CD4-positive, alpha-beta memory T cell (primary cell): ENCODE measurements at places on chromosomes 7 and 10. TPM values are rescaled to one million over a fixed set of nuclear protein-coding genes. Genes with fewer than 3 reads are reported as not detected.

DNA sequence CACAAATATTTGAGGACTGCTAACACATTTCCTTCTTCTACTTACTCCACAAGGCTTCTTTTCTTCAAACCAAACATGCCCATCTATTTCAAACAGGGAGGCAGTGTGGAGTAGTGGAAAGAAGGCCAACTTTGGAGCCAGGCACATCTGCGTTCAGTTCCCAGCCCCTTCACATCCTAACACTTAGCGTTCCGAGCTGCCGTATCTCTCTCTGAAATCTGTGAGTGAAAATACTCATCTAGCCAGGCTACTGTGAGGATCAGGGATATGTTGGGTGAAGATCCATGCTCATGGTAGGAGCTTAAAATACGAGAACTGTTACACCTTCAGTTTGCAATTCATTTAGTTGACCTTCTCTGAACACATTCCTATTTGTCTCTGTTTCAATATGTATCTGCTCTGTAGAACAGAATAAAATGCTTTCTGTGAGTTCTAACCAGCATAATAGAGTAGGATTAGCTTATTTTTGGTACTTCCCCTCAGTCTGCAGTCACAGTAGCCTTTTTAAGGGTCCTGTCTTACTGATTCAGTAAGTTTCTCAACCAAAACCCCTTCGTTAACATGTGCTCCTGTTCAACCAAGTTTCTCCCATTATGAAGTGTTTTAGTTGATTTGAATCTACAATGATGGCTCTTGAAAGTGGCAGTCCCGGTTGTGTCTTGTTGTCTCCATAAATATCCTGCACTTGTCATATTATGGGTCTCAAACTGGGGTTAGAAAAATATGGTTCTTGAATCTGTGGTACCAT is 3.3 kb upstream of the MEST start:
- DNase-seq: no peak

- no peak for DNase-seq
Observed at GRCh38 chr10:60040014-60040662, 133.8 kb upstream of the CCDC6 start.

GRCh38 chr10:80524190-80524909 is 13.4 kb upstream of the SH2D4B start:
- no peak for DNase-seq

GRCh38 chr7:102404005-102404861 is 8.1 kb downstream of the PRKRIP1 start:
- peak; percentile 65 for DNase-seq

DNA sequence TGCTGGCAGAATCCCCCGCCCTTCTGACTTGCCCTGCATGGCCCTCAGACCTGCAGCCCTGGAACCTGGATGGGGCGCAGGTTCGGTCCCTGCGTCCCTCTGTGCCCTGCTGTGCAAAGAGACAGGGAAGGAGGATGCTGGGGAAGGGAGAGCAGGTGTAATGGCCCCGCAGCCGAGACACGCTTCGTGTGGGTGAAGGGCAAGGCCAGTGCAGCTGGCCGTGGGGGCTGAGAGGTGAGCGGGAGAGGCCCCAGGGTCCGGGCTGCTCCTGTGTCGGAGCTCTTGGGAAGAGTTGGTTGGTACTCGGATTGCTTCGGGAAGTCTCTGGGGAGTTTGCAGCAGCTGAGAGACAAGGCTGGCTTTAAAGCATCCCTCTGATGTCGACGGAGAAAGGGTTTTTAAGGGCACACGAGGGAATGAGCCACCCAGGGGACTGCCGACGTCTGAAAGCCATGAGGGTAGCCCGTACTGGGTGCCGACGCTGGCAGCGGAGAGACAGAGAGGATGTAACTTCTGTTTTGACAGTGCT is 6.5 kb downstream of the ELFN1 start:
- DNase-seq: no peak

- no peak for DNase-seq
Observed at GRCh38 chr7:44287488-44288380, 37.7 kb downstream of the CAMK2B start.

GRCh38 chr7:89029864-89030263 is 234.3 kb upstream of the TEX47 start:
- DNase-seq: no peak

GRCh38 chr7:104328970-104329825 is 795 bp downstream of the LHFPL3 start:
- DNase-seq: no peak

GRCh38 chr10:55233505-55233904 is 432.5 kb upstream of the PCDH15 start:
- DNase-seq: no peak

GRCh38 chr10:128095027-128095752 is 31.0 kb downstream of the MKI67 start:
- DNase-seq: peak; percentile 67

DNA sequence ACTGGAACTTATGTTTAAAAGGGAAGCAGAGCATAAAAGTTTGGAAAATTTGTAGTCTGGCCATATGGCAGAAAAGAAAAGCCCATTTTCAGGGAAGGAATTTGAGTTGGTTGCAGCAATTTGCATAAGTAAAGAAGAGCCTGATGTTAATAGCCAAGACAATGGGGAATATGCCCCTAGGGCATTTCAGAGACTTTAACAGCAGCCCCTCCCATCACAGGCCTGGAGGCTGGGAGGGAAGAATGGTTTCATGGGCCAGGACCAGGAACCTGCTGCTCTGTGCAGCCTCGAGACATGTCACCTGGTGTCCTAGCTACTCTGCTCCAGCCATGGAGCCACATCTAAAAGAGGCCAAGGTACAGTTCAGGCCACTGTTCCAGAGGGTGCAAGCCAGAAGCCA is 35.3 kb downstream of the HTR7 start:
- DNase-seq: no peak

DNA sequence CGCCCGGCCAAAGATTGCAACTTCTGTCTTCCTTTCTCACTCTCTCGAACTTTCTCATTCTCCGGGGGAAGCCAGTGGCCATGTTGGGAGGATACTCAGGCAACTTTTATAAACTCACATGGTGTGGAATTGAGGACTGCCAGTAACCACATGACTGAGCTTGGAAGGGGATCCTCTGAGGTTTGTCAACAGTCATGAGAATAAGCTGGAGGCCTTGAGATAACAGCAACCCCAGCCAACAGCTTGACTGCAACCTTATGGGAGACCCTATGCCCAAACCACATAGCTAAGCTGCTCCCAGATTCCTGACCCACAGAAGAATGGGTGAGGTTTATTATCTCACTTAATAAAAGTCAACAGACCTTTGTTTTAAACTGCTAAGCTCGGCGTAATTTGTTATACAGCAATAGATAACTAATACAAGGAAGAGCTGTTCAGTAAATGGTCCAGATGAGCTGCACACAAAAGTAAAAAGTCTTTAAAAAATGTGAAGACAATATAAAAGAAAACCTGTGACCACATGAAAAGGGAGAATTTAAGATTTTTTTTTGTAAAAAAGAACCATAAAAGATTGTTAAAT is 9.6 kb downstream of the SYPL1 start:
- DNase-seq: no peak

GLI3 gene
- polyA plus RNA-seq: 0.13 TPM

MPP7 gene
- polyA plus RNA-seq: 17.7 TPM

BAIAP2L1 gene
- 0.42 TPM for polyA plus RNA-seq

AOC1 gene
- not detected for polyA plus RNA-seq

CCDC126 gene
- 22.0 TPM for polyA plus RNA-seq

ARHGEF35 gene
- polyA plus RNA-seq: 2.8 TPM

PMPCB gene
- 71.2 TPM for polyA plus RNA-seq

SPDYE6 gene
- polyA plus RNA-seq: 0.73 TPM

CPN1 gene
- polyA plus RNA-seq: not detected
